ENCODE measurements at places on chromosomes 11 and 22.
A peak's percentile ranks its signal among the peaks of the same experiment; 100 is the strongest.

GRCh38 chr11:120546312-120547205, 35.0 kb downstream of the GRIK4 start:
- DNase-seq, result no peak

DNA sequence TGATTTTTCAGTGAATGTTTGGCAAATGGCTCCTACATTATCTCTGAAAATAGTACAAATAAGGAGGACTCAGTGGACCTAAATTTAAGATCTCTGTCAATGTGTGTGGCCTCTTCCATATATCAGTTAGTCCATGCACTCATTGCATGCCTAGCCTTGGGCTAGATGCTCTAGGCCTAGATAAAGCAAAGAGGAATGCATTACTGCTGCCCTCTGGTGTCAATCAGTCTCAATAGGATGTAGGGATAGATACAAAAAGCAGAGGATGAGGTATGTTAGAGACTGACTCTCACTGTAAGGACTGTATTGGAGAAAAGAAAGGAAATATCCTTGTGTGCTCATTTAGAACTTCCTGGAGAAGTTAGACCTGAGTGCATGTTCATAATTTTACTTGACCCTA, 42.0 kb downstream of the MS4A2 start:
- DNase-seq, result no peak

GRCh38 chr22:39446239-39446721, 10.5 kb upstream of the MGAT3 start:
- DNase-seq, result no peak

DNA sequence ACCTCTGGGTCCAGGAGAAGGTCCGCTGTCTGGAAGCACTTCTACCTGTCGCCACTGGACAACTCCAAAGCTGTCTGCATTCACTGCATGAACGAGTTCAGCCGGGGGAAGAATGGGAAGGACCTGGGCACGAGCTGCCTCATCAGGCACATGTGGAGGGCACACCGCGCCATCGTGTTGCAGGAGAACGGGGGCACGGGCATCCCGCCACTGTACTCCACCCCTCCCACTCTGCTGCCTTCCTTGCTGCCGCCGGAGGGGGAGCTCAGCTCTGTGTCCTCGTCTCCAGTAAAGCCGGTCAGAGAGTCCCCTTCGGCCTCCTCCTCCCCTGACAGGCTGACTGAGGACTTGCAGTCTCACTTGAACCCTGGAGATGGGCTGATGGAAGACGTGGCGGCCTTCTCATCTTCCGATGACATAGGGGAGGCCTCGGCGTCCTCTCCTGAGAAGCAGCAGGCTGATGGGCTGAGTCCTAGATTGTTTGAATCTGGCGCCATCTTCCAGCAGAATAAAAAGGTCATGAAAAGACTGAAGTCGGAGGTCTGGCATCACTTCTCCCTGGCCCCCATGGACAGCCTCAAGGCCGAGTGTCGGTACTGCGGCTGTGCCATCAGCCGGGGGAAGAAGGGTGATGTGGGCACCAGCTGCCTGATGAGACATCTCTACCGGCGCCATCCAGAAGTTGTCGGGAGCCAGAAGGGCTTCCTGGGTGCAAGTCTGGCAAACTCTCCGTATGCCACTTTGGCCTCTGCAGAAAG, 31.0 kb downstream of the ZBED4 start:
- DNase-seq, result no peak

DNA sequence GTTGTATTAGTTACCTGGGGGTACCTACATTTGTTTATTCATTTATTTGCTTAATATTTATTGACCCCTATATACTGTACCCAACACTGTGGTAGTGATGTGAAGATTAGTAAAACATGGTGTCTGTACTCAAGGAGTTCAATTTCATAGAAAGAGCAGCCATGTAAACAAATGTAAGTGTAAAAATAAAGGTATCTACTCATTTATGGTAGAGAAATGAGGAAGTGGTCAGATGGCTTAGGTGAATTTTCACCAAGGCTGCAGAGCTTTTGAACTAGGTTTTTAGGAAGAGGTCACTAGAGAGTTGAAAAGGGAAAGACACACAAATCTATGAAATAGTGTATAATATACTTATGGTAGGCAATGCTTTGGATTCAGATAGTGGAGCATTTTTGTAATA, 11.1 kb downstream of the CTR9 start:
- no peak for DNase-seq

DNA sequence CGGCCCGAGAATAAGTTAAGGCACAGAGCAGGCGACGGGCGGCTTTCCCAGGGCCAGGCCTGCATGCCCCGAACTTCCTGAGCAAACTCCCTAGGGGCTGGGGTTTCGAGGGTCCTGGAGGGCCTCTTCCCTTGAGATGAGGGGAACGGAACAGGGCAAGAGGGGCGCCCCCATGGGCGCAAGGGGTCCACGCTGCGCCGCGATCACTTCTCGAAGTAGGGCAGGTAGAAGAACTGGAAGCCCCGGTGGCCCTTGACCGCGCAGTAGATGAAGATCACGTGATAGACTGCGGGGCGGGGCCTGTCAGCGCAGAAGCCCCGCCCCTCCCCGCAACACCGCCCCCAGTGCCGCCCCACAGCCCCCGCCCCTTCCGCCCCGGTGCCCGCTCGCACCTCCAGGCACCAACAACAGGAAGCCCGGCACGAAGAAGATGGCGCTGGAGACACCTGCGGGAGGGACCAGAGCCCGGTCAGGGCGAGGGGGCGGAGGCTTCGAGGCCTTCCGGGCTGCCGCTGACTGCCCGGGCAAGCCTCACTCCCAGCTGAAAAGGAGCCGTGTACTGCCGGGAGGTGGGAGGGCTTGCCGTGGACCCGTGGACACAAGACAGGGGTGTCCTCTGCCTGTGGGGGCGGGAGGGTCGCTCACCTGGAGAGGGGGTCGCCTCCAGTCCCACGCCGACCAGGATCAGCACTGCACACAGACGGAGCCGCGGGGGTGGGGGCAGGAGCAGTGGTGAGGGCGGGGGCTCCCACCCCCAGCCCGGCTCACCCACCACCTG, 4.5 kb downstream of the TMEM134 start:
- peak; percentile 90 for DNase-seq

- DNase-seq, result no peak
These were observed 23.5 kb downstream of the FZD4 start for GRCh38 chr11:86931548-86932258.

DNA sequence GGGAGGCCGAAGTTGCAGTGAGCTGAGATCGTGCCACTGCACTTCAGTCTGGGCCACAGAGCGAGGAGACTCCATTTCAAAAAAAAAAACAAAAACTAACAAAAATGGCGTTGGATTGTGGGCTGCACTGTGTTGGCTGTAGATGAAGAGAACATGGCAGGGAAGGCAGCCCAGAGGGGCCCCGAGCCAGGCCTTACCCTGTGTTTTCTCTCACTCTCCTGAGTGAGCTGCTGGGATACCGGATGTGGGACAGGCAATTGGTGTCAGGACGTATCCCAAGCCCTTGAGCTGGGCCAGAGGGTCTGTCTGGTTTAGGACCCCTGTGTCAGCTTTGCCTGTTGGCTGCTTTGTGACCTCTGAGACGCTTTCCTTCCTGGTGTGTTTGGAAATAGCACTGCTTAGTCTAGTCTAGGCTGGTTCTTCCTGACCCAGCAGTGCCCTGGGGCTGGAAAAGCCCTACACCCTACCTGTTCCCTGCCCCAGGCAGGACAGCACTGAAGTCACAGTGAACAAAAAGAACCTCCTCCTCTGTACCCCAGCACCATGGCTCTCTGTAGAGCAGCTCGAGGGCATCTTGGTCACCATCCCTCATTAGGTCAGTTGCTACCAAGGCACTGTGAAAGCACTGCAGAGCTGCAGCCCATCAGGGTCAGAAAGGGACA, 17.8 kb downstream of the CHADL start:
- no peak for DNase-seq

GRCh38 chr11:103582351-103582909, 454.0 kb upstream of the DDI1 start:
- DNase-seq, result no peak

GRCh38 chr11:6201481-6201880, 2.5 kb downstream of the OR52W1 start:
- DNase-seq, result no peak

DNA sequence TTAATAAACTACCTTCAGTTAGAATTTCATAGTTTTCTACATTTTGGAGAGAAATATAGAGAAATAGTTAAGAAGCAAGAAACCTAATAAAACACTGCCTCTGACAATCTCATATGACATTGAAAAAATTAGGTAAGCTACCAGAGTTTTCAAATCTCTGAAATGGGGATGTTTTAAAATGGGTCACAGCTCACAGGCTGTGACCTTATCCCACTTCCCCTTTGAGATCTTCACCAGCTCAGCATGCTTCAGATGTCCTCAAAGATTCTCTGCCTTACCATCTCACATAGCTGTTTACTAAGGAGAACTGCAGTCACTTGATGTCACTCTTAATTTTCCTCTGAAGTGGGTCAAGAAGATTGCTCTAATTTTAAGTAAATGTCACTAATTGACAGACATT, 717.8 kb downstream of the JRKL start:
- no peak for DNase-seq

GRCh38 chr11:2215230-2215560, 43.6 kb upstream of the TH start:
- no peak for DNase-seq

DNA sequence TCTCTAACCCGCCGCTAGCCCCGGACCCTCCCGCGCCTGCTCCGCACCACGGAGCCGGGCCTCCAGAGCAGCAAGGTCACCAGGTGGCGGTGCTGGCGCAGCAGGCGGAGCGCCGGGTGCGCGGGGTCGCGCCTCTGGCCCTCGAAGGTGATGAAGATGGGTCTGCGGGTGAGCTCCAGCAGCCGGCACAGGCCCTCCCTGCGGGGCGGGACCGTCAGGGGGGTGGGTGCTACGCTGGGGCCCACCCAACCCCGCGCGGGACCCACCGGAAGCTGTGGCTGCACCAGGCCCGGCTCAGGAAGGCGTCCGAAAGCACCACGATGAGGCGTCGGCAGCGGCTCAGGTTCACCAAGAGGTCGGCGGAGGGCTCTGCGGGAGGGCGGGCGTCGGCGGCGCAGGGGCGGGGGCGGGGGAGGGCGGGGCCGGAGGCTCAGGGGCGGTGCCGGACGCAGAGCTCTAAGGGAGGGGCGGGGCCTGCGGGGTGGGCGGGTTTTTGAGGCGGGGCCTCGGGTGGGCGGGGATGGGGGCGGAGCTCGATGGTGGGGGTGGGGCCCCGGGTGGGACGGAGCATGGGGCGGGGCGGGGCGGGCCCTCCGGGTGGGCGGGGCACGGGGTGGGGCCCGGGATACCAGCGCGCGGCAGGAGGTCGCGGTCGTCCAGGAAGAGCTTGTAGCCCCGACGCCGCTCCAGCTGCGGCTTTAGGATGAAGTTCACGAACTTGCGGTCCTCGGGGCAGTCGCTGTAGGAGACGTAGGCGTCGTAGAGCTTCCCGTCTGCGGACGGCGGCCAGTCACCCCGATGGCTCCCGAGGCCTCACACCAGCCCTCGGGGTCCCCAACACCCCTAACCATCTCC, 7.8 kb downstream of the SIGIRR start:
- peak; percentile 84 for DNase-seq

GRCh38 chr11:77602381-77603088, 12.8 kb downstream of the AQP11 start:
- DNase-seq, result no peak

GRCh38 chr11:26914968-26915367, 78.9 kb upstream of the FIBIN start:
- DNase-seq, result no peak

DNA sequence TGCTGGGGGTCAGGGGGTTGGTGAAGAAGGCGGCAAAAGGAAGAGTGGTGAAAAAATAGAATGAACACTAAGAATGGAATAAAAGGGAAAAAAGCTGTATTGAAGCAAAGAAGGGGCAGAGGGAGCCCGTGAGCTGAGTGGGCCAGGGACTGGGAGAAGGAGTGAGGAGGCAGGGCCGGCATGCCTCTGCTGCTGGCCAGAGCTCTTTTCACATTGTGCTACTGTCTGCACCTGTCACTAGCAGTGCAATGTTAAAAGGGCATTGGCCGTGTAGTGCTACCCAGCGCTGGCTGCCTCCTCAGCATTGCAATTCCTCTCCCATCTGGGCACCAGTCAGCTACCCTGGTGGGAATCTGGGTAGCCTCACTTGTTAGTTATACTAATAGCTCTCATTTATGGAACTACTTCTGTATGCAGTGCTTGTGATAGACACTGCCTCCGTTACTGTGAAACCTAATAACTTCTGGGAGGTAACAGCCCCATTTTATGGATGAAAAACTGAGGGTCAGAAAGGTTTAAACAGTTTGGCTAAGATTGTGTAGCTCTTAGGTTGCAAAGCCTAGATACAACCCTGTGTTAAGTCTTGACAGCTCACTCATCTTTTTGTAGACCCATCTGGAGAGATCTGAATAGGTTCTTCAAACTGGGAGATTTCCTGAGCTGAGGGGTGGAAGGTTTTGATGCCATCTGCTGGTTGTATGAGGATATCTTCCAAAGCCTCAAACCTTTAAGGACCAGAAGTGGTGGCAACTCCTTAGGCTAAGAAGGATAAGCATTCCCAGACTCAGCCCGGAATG, 8.5 kb downstream of the YPEL4 start:
- DNase-seq, result no peak

- DNase-seq, result no peak
These were observed 76.0 kb downstream of the CWC15 start for GRCh38 chr11:94897330-94897768.

- no peak for DNase-seq
These were observed 339.7 kb downstream of the BRD1 start for GRCh38 chr22:49487950-49488349.

- DNase-seq, result no peak
These were observed 239.7 kb upstream of the API5 start for GRCh38 chr11:43072096-43072495.

- DNase-seq, result no peak
These were observed 32.5 kb downstream of the RTN3 start for GRCh38 chr11:63713766-63714165.

GRCh38 chr22:37276776-37277175, 5.5 kb upstream of the CYTH4 start:
- no peak for DNase-seq

DNA sequence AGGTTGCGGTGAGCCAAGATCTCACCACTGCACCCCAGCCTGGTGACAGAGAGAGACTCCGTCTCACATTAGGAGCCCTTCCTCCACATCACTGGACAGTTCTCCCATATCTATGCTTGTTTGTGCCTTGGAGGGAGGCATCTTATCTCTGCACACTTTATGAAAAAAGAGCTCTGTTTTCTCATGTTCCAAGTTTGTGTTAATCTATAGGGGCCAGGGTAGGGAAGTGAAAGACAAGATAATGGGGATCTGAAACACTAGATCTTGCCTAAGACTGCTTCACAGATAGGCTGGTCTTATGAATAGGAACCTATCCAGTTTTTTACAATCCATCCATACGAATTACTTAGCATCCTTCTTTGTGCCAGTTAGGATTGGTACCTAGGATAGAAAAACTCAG, 17.1 kb downstream of the OR6Q1 start:
- no peak for DNase-seq

DNA sequence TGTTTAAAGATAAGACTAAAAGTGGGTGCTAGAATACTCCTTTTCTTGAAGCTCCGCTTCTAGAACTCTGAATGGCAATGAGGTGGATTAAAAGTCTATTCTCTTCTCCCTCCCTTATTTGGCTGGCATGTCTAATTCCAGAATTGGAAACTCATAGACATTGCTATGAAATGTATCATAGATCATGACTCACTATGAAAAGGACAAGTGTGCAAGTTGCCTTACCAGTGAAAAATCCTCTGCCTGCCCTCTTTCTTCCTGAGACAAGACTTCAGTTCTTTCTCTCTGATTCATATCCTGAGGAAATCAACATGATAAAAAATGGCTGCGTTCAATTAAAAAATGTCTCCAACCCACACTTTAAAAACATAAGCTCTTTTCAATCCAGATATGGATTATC, 73.2 kb upstream of the BLID start:
- no peak for DNase-seq

GRCh38 chr22:49848690-49849160, 4.9 kb upstream of the ZBED4 start:
- no peak for DNase-seq

- no peak for DNase-seq
These were observed 15.4 kb upstream of the TMEM191C start for GRCh38 chr22:21451545-21452520.

Measured in stimulated activated CD4-positive, alpha-beta T cell treated with anti-CD3 and anti-CD28 coated beads, TNF-alpha, amount 100 ng/mL, for 48 hours (primary cell).